ENCODE measurements at places on chromosomes 11 and 22.

GRCh38 chr11:73415854-73416615 lies 39.8 kb downstream of the RELT start:
- DNase-seq = peak; percentile 21

GRCh38 chr22:37126882-37127281 lies 17.4 kb upstream of the TMPRSS6 start:
- DNase-seq = no peak

GRCh38 chr11:115222218-115222862 lies 281.9 kb downstream of the CADM1 start:
- DNase-seq = peak; percentile 44

- DNase-seq = no peak
Observed at GRCh38 chr11:27524155-27524554, 17.6 kb upstream of the LIN7C start.

GRCh38 chr22:38935023-38935422 lies 22.4 kb upstream of the APOBEC3A start:
- DNase-seq = no peak

GRCh38 chr22:20979243-20979809 lies 2.8 kb upstream of the LZTR1 start:
- DNase-seq = peak; percentile 65

- DNase-seq = peak; percentile 61
Observed at GRCh38 chr11:64086258-64087123, 50.8 kb downstream of the FLRT1 start.

GRCh38 chr11:76150141-76150540 lies 56.2 kb downstream of the WNT11 start:
- no peak for DNase-seq

DNA sequence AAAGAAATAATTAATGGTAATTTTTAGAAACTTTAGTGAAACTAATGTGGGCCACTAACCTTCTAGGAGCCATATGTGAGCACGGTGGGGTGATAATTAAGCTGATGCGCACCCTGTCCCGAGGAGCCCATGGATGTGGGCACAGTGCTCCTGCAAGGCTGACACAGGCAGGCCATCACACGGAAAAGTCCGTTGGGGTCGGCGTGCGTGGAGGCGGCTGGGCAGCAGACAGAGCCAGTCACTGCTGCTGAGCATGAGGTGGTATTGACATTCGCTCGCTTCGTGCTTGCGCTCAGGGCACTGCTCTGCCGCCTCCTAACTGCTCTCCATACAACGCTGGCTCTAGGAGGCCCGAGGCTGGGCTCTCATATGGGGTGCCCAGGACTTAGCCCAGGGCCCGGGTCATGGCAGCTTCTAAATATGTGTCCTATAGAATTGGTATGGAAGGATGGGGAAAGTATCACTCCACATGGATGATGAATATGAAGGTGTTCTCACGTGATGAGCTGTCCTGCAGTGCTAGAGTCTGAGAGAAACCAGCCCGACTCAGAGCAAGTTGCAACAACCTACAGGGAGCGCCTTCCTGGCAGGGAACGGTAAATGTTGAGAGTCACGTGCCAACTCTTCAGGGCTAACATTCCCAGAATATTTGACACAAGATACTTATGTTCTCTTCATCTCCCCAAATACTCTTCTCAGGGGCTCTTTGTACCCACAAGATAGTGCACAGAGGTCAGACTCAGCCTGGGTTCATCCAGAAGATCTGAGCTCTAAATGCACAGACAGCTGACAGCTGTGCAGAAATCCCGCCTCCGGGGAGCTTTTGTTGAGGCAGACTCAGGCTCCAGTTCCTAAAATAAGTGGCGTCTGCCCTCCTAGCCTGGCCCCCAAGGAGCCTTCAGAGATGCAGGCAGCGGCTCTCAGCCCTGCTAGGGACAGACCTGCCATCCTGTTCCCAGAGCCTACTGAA lies 50.6 kb upstream of the ARFGAP3 start:
- no peak for DNase-seq

- no peak for DNase-seq
Observed at GRCh38 chr11:9273376-9274336, 8.5 kb upstream of the DENND5A start.

GRCh38 chr11:72812967-72813739 lies 1.1 kb upstream of the ATG16L2 start:
- DNase-seq = no peak

DNA sequence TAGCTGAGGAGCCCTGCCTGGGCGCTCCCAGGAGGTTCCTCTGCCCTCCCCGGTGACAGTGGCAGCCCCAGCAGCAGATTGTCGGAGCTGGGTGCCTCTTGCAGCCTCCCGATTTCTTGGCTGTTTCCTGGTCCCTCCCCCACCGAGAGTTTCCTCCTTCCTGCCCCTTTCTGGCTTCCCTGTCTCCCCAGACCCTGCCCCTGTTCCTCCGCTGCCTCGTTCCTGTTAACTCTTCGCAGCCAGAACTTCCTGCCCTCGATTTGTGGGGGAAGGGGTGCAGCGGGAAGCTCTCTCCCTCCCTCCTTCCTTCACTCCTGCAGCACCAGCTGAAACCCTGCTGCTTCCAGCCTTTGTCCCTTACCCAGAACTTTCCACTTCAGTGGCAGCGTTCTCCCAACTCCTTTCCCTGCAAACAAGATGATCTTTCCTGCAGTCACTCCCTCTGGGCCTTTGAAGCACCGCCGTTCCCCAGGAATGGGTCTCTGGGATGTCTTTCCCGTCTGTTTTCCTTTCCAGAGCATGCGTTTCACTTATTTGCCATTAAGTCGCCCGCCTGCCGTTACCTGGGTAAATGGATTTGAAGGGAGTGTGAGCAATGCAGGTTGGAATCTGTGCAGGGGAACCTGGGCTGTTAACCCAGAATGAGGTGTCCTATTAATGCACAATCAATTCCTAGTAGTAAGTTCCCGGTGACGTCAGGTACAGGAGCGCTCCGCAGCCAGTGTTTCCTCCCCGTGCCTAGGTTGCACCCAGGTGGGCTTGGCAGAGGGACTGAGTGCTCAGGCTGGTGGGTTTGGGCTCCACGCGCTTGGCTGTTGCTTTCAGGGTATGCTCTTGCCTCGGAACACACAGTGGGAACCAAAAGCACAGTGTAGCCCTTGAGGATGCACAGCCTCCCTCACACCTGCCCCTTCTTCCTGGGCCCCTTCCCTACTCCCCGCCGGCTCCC lies 4.3 kb downstream of the GRK2 start:
- DNase-seq = no peak

DNA sequence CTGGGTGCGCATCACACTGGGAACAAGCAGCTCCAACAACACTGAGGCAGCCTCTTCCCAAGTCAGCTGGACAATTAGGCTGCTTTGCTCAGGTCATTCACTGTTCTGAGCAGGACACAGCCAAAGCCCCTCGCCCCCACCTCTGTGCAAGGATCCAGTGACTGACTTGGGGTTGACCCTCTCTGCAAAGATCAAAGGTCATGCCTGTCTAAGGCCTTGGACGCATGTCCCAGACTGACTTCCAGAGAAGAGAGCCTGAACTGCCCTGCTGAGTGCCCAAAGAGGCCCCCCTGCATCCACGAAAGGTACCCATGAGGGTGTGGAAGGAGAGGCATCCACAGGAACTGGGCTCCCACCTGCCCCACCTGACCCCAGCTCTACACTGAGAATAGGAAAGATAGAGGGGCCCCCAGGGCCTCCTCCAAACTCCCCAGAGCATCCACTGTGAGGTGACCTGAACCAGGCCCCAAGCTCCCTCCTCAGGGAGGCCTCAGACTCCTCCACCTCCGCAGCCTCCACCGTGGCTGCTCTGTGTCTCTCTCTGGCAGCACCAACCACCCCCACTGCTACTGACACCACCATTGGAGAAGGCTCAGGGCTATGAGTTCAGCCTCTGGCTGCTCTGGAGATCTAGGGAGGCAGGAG lies 53.5 kb downstream of the IGLL5 start:
- no peak for DNase-seq

Measured in fibroblast of the conjunctiva (primary cell).